ENCODE measurements at places on chromosomes 11 and 22. TPM values are rescaled to one million over a fixed set of nuclear protein-coding genes. Genes with fewer than 3 reads are reported as not detected.

Gene OR10D3
- polyA plus RNA-seq, result not detected

Gene XPNPEP3
- polyA plus RNA-seq, result 21.9 TPM

Gene OR5B21
- not detected for polyA plus RNA-seq

Gene SPON1
- not detected for polyA plus RNA-seq

Gene TBX10
- polyA plus RNA-seq, result not detected

Gene CCDC116
- polyA plus RNA-seq, result 0.10 TPM

Gene LRRC10B
- polyA plus RNA-seq, result not detected

Gene CCDC87
- polyA plus RNA-seq, result 0.15 TPM

Gene PARVG
- polyA plus RNA-seq, result not detected

Gene GP1BB
- 1.3 TPM for polyA plus RNA-seq

Gene FAM227A
- 1.0 TPM for polyA plus RNA-seq

Gene SHANK2
- 0.37 TPM for polyA plus RNA-seq

DNA sequence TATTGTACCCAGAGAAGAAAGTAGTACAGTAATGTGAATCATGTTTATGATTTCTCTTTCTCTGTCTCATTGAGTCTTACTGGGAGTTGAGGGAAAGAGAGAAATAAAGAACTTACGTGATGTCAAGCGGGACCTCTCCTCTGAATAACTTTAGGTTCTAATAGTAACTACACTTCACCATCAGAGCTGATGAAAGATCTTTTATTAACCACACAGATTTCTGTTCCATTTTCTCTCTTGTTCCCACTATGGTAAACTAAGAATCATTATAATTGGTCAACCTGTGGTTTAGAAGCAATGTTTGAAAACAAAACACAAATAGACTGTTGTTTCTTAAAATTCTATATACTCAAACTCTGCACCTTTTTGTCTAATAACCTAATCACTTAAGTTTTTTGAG, 142.3 kb downstream of the ELP4 start:
- DNase-seq, result no peak

DNA sequence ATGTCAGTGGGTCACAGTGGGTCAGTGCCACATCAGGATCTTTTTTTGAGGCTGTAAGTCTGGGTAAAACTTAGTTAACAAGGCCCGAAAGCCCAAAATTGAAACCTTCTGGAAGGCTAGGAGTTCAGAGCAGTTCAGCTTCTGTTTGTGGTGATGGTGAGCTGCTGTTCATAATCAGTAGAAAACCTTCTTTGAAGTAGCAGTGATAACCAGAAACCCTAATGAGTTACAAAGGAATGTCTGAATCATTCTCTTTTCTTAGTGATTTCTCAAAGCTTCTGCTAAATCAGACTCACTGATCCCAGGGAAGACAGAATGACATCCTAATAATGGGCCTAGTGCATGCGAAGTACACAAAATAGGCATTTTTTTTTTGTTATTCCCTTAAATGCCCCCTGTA, 124.7 kb downstream of the PARVA start:
- peak; percentile 14 for DNase-seq

- DNase-seq, result no peak
Observed at GRCh38 chr11:102666331-102666957, 39.1 kb downstream of the MMP27 start.

- DNase-seq, result no peak
Observed at GRCh38 chr11:70860888-70861287, 391.5 kb downstream of the SHANK2 start.

DNA sequence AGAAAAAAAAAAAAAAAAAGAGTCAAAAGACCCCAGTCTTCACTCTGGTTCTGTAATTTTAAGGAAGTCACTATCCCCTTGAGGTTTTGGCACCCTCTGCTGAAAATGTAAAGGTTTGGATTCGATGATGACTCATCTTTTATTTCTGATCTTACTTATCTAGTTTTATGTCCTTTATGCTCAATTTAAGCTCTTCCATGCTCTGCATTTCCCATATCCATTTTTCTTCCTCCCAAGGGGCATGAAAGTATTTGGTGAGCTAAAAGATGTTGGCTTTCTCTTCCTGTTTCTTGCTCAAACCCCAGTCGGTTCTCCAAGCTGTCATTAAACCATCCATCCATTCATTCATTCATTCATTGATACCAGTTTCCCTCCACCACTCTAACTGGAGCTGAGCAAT, 61.0 kb upstream of the CDON start:
- no peak for DNase-seq

DNA sequence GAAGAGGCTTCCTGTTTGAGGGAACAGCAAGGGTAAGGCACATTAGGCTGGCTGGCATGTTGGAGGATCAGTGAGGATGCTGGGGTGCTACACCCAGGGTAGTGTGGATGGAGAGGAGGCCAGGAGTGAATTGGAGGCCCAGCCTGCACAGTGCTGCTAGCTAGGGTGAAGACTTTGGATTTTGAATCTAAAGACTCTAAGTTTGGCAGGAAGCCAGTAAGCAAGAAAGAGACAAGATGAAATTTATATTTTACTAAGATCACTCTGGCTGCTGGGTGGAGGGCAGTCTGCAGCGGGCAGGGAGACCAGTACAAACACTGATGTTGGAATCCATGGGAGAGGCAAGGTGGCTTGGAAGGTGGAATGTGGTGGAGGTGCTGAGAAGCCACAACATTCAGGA, 43.6 kb downstream of the TSPAN18 start:
- no peak for DNase-seq

DNA sequence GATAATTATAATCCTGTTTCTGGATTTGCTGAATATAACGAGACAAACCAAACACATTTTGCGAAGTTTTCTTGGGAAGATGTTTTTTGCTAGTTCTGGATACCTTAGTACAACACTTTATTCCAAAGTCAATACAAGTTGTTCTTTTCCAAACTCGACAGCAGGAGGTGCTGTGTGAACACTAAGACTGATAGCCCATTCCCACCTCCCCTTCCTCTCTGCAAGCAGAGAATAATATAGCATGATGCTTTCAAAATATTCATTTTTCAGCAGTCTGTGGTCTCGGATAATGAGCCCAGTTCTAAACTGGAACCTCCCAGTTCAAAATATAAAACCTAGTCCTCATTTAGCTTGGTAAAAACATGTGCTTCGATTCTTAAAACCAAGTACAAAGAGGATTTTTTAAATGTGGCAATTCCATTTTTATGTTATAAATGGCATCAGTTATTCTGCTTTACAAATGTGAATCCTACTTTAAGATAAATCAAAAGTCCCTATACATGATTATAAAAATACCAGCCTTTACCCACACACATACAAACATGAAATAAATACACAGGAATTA, 129.1 kb downstream of the DCDC1 start:
- no peak for DNase-seq

DNA sequence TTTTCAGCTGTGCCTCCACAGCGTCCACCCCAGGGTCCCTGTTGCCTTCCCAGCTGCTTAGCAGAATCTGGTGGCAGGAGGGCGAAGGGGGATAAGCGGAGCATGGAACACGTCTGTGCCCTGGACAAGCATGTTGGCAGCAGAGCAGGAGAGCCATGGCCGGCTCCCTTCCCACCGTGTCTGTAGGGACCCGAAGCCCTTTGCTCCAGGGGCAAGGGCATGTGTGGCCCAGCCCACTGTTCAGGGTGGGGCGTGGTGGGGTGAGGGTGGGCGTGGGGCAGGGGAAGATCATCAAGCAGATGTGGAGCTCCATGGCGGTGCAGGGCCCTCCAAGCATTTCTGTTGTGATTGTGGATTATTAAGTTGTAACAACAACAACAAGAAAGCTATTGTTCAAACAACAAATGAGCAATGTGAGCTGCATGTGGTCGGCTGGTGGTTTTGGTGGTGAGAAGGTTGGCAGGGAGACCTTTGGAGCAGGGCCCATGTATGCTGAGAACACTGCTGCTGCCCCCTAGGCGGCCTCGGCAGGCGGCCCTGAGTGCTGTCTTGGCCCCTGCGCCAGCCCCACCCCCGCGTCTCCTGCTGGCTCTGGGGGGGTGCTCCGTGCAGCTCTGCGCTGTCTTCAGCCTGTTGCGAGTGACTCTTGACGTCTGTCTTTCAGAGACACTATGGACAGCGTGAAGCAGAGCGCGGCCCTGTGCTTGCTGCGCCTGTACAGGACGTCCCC, 50.9 kb downstream of the AP2A2 start:
- no peak for DNase-seq

DNA sequence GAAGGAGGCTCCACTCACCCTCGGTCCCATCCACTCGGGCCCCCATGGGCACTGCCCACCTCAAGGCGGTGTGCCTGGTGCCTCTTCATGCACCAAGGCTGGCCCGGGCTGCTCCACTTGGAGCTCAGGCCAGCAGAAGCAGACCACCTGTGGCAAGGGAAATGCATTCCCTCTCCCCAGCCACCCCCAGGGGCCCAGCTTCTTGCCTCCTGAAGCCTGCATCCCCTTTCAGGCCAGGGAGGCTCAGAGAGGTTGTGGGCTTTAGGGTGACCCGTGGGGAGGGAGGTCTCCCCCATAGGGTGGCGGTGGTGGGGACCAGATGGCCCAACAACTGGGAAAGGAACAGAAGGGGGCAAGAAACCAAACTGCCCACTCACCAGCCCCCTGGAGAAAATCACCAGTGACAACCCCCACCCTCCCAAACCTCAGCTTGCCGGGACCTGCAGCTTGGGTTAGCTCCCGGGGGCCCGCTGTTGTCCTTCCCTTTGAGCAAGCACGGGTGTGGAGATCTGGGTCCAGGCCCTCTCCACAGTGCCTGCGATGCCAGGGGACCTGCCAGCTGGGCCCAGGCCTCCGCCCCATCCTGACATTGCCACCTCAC, 8.4 kb downstream of the CBX6 start:
- DNase-seq, result no peak

GRCh38 chr11:126049159-126049558, 13.5 kb downstream of the CDON start:
- DNase-seq, result no peak

GRCh38 chr22:33865248-33865647, 55.0 kb downstream of the LARGE1 start:
- DNase-seq, result no peak

GRCh38 chr22:23072077-23072910, 2.0 kb downstream of the GNAZ start:
- peak; percentile 31 for DNase-seq

DNA sequence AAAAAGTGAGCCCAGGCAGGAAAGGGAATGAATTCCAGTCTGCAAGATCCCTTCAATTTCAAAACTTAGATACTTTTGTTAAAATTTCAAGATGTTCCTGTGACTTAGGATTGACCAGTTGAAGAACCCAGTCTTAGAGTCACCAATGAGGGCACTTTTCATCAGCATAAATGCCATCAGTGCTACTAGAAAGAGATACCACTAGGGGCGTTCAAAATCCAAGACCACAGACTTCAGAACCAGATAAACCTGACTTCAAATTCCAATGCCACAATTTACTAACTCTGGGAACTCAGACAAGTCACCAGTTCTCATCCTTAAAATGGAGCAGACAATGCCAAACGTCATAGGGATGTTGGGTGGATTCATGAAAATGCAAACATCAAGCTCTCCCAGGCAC, 523.2 kb downstream of the BUD13 start:
- DNase-seq, result no peak

DNA sequence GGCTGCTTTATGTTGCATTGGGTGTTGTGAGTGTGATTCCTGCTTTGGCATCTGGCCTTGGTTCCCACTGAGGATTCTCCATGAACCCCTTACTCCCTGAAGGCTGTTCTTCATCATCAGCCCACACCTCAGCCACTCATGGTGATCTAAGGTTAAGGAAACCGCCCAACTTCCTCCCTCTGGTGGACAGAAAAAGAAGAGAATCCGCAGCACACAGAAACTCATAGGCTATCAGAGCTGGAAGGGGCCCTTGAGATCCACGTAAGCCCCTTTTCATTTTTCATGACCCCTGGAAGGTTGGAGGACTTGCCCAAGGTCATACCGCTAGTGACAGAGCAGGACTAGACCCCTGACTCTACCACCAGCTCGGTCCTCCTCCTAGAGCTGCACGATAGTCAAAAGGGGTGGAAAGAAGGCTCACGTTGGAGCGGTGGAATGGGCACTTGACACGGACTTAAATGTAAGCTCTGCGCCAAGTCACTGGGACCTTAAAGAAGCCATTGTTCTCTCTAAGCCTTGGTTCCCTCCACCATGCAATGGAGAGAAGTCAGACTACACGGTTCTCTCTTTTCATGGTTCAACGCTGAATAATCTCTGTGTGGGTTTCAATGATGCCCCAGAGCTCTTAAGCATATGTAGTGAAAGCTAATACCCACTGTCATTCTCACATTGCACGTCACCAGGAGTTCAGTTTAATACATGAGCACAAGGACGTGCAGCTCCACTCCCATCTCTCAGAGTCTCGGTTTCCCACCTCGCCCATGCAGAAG, 83.6 kb upstream of the CRTAM start:
- DNase-seq, result no peak

DNA sequence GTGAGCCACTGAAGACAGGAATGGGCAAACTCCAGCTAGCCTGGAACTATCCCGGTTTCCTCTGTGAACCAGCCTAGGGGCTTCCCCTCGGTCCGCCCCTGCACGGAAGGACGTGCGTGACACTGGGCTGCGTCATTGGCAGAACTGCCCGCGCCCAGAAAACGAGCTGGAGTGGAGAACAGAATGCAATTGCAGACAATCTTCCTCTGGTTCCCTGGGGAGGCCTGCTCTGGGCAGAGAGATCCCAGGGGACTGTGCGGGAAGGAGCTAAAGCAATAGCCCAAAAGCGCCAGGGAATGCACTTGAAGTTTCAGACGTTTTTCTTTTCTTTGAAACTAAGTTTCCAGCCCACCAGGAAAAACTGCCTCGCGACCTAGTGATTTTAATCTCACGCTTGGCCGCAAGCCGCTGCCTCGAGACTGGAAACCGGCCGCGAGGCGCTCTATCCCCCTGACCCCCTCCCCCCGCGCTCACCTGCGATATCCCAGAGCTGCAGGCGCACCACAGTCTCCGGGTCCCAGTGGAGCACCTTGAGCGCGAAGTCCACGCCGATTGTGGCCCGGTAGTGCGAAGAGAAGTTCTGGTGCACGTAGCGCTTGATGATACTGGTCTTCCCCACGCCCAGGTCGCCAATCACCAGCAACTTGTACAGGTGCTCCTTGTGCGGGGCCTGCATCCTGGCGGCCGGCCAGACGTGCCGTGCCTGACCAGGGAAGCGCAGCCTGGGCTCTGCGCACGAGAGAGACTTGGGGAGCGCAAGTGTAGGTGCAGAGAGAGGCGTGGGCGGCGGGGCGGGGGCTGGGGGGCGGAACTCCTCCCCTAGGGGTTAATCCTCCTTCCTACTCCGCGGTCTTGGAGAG, at the start of gene RAB38:
TSS of gene RAB38 (minus strand) at position 735 of the 860 bp plus-strand sequence. CDS start at position 676, 59 bp downstream.
- no peak for DNase-seq

DNA sequence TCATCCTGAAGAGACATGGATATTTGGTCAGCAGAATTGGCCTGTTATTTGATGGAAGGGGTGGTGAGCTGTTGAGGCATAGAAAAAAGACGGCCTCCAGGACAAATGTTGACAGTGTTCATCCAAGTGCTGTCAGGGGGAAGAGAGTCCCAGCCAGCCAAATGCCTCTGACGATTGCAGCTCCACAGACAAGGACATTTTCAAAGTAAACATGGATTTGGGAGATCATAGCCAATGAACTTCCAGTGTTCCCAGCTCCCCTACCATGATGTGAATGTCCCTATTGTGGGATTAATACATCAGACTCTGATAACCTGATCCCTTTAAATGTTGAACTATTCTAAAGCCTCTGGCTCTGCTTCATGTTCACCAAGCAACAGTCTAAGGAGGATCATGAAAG, 31.2 kb upstream of the PSMA1 start:
- no peak for DNase-seq

GRCh38 chr11:102114032-102114431, 3.8 kb downstream of the YAP1 start:
- no peak for DNase-seq

Measured in BJ (cell line).